Sigmoid colon (tissue), 7 donors: ENCODE measurements at places on chromosomes 12 and 14. TPM values are rescaled to one million over a fixed set of nuclear protein-coding genes. Genes with fewer than 3 reads are reported as not detected.

GARIN6 gene
- total RNA-seq = not detected

DNA sequence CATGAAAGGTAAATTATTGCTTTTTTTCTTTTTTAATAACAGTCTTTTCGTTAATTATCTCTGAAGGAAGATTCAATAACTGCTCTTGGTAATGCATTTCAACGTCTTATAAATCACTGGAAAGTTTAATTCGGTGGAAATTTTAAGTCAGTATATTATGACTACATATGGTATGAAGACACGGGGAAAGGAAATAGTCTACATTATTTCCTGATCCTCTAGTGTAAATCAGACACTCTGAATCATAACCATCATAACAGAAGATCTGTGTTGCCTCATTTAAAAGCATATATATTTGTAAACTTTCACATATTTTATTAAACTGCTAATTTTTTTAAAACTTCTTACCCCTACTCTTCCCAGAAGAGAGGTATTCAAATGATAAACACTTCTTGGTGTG lies 53.7 kb downstream of the EFCAB11 start:
- DNase-seq = no peak

GRCh38 chr12:75774261-75775052 lies 257.1 kb downstream of the PHLDA1 start:
- DNase-seq = no peak

DNA sequence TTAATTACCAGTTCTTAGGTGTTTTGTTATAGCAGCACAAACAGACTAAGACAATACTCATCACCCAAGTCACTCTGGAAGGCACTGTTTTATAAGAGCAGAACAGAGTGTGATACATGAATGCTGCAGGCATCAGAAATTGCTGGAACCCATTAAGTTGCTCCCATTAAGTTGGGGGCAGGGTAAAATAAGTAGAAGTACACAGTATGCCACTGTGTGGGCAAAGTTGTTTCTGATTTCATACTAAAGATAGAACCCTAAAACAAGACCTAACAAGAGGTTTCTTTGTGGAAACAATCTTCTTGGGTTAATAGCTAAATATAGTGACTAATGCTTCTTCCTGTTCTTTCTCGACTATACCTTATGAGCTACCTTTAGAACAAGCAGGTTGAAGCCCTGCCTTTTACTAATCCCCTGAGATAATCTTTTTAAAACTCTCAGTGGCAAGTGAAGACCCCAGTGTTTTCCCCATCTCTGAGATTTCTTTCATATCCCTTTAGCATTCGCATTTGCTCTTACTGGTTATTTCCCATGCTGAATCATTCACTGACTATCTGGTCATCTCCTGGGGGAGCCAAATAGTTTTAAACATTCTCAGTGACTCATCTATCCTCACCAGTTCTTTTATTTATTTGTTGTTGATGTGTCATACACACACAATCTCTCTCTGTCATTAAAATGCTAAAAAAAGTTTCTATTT lies 52.3 kb downstream of the SOCS2 start:
- no peak for DNase-seq

DNA sequence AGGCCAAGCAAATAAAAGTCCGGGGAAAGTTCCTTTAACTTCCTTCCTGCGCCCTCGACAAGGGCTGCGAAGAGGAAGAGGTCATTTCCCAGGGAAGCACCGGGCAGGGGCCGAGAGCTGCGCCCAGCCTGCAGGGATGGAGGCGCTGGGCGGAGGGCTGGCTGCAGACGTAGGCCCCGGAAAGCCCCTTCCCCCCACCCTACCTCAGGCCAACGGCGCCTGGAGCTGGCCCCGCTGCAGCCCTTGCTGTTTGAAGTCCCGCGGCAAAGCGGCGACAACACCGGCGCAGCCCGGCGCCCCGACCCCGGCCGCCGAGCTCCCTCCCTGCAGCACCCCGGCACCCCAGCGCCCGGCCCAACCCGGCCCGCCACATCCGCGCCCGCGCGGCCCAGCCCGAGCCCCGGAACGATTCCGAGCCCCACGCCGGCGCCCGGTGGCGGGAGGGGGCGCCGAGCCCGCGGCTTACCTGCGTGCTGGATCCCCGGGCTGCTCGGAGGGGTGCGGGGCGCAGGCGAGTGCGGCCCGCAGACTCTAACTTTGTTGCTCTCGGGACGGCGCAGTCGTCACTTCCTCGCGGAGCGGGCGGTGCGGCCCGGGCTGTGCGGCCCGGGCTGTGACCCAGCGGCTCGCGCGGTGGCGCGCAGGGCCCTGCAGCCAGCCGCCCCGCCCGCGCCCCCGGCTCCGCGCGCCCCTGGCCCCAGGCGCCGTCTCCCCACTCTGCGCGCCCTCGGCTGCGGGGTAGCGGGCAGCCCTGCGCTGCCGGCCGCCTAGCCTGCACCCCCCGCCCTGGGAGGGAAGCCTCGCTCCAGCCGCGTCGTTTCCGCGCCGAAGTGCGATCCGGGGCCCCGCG lies 64.8 kb upstream of the PTGR2 start:
- DNase-seq = peak; percentile 85

GRCh38 chr12:93888964-93889363 lies 211.8 kb downstream of the CRADD start:
- DNase-seq = no peak

IL22 gene
- total RNA-seq = not detected

METAP2 gene
- total RNA-seq = 81.6 TPM

DNA sequence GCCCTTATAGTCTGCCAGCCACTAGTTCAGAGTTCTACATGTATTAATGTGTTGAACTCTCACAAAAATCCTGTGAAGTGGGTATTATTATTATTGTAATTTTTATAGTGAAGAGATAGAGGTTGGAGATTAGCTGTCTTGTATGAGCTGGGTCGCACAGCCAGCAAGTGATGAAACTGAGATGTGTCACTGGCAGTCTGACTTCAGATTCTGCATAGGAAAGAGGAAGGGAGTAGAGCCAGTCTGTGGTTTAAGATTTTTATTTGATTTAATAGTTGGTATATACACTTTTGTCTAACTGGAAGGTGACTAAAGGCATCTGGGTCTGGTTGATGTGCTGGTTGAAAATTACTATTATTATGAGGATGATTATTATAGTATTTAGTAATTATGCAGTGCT lies 5.8 kb upstream of the FRS2 start:
- DNase-seq = no peak

GRCh38 chr12:46153268-46153872 lies 115.5 kb downstream of the SLC38A1 start:
- DNase-seq = no peak

DNA sequence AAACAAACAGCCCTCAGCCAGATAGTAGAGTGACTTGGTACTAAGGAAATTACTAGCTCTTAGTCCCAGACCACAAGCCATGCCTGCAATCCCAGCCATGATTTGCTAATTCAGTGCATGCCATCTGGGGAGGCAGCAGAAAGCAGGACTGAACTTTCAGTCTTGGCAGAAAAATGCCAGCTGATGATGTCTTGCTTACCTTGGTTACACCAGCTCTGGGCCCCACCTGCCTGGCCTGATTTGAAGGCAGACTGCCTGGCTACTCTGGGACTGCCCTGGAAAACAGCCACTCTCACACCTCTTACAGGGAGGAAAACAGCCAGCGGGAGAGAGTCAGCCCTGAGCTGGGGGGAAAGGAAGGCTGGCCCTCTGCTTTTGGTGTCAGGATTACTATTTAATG lies 4.6 kb upstream of the UNC119B start:
- no peak for DNase-seq

GRCh38 chr12:12791756-12792369 lies 6.4 kb downstream of the APOLD1 start:
- DNase-seq = peak; percentile 69

- DNase-seq = no peak
These were observed 578 bp downstream of the DCAF5 start for GRCh38 chr14:69152181-69152901.

GPR137C gene
- total RNA-seq = 0.55 TPM

- no peak for DNase-seq
These were observed 25.5 kb downstream of the EIF2S1 start for GRCh38 chr14:67385618-67386017.

GRCh38 chr14:81400202-81400678 lies at the start of gene STON2:
Gene STON2, minus strand, starts transcription at chr14:81400324. Its CDS starts 1,942 bp downstream, at chr14:81398382.
- DNase-seq = no peak

DNA sequence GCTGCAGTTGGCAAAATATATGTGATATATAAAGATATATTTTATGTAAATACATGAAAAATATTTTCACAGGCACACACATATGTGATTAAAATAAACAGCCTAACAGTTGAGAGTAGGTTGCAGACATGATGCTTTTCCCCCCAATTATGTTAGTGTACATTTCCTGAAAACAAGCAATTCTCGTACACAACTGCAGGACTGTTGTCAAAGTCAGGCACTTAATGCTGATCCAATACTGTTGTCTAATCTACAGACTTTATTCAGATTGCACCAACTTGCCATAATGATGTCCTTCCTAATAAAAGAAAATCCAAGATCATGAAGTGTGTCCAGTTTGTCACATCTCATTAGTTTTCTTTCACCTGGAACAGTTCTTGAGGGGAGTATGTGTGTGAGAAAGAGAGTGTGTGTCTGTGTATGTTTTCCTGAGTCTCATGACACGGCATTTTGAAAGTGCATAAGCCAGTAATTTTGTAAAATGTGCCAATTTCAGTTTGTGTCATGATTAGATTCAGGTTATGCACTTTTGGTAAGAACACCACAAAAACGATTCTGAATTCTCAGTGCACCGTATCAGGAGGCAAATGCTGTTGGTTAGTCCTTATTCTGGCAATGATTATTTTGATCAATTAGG lies 16.5 kb upstream of the SEL1L start:
- DNase-seq = no peak

- DNase-seq = no peak
These were observed 2.3 kb downstream of the ETV6 start for GRCh38 chr12:11651785-11652184.

- peak; percentile 59 for DNase-seq
These were observed 82.3 kb downstream of the RIMBP2 start for GRCh38 chr12:130633771-130634170.

SLC6A13 gene
- total RNA-seq = not detected

ASCL1 gene
- total RNA-seq = 0.55 TPM

LYZ gene
- total RNA-seq = 29.5 TPM

DNA sequence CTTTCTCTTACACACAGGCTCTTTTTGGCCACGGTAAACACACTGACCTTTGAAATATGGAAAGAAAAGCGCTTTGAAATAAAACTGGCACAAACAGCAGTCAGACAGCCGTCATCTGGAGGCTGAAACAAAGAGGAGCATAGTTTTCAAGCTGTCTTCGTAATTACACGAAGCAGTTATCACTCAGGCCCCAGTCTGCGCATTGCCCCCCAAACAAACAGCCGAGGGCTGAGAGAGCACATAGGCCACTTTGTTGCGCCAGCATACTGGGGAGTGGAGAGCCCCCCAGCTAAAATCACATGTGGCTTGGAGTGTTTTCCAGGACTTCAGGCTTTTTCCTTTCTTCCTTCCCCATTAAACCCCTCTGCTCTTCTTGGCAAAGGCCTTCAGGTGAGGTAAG lies 142.9 kb upstream of the BTG1 start:
- peak; percentile 69 for DNase-seq

TRPV4 gene
- not detected for total RNA-seq
